ENCODE measurements at places on chromosomes 16 and 17. TPM values are rescaled to one million over a fixed set of nuclear protein-coding genes. Genes with fewer than 3 reads are reported as not detected.

GRCh38 chr16:86371083-86371803, 139.1 kb upstream of the FOXF1 start:
- no peak for DNase-seq

- DNase-seq = no peak
Observed at GRCh38 chr17:62986549-62986948, 20.5 kb downstream of the TANC2 start.

DNA sequence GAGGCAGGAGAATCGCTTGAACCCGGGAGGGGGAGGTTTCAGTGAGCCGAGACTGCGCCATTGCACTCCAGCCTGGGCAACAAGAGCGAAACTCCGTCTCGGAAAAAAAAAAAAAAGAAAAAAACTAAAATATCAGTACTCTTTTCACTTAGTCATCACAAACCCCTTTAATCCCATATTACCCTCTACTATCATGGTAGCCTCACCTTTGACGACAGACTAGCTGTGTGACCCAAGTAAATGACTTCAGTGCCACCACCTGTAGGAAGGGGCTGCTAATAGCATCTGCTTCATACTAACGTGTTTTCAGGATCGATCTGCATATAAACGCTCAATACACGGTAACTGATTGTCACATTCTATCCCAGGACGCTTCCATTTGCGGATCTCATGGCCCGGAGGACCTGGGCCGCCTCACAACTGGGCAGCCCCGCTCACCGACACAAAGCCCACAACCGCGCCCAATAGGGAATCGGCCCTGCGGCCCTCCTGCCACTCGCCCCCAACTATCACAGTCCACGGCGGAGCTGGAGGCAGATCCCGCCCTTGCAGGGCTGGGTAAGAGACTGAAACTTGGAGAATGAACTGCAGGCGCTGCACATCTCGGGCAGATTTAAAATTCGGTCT, 1.1 kb upstream of the ZNF263 start:
- peak; percentile 47 for DNase-seq

- DNase-seq = peak; percentile 46
Observed at GRCh38 chr17:73335591-73336407, 24.0 kb upstream of the CDC42EP4 start.

KRTAP2-2 gene
- not detected for total RNA-seq

LRRC36 gene
- 0.92 TPM for total RNA-seq

Data from PC-3 (cell line).